ENCODE measurements at places on chromosomes 5 and 9.

- DNase-seq: no peak
Measured at GRCh38 chr5:69492923-69493395, 369 bp downstream of the OCLN start.

DNA sequence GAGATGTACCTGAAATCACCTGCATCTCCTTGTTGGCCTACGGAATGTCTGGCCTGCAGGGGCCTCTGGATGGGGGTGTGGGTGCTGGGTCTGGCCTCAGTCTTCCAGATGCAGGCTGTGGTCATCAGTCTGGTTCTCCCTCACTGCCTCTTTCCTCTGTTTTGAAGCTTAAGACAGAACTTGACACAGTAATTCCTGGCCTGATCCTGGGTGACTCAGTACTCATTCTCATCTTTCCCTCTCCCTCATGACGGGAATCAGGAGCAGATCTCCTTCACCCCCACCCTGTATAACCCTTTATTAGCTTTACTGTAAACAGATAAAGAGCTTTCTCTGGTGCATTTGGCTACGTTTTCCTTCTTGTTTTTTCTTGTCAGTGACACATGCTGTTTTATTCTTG is 89.3 kb upstream of the ADAMTS16 start:
- no peak for DNase-seq

GRCh38 chr9:94642501-94642900 is 3.2 kb upstream of the FBP1 start:
- no peak for DNase-seq

DNA sequence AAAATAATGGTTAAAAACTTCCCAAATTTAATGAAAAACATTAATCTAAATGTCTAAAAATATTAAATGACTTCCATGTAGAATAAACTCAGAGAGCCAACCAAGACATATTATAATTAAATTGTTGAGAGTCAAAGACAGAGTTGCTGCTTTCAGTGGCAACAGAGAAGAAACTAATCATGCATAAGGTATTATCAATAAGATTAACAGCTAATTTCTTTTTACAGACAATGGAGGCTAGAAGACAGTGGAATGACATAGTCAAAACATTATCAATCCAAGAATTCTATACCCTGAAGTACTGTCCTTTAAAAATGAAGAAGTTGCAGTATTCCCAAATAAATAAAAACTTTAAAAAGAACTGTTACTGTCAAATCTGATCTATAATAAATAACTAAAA is 268.7 kb downstream of the IRX2 start:
- DNase-seq: no peak

GRCh38 chr5:129358069-129358468 is 102.0 kb upstream of the ADAMTS19 start:
- DNase-seq: no peak
